ENCODE measurements at places on chromosomes 5 and 9. TPM values are rescaled to one million over a fixed set of nuclear protein-coding genes. Genes with fewer than 3 reads are reported as not detected.

- no peak for DNase-seq
Observed at GRCh38 chr9:116000748-116001329, 152.8 kb upstream of the PAPPA start.

DNA sequence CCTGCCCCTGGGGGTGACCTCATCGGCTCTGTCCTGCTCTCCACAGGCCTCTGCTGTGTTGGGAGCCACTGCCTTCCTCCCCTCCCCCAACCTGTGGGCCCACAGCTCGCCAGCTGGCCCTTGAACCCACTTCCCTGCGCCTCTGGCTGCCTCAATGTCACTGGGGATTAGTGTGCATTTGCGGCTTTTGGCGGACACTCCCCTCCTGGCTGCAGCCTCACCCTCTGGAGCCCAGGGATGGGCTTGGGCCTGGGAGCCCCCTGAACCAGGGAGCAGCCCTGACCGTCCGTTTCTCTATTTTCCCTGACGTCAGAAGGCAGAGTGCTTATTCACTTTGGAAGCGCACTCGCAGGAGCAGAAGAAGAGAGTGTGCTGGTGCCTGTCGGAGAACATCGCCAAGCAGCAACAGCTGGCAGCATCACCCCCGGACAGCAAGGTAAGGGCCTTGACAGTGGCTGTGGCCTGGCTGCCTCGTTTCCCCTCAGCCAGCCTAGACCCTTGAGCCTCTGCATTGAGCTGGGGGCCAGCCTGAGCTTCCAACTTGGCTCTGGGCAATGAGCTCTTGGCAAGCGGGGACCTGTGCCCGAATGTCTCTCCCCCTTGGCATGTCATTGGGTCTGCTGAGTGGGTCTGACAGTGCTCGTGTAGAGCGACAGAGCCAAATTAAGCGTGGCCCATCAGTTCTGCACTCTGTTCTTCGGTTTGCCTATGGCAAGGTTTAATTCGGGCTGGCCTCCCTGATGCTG lies 73.1 kb downstream of the RGS3 start:
- DNase-seq = peak; percentile 79

DNA sequence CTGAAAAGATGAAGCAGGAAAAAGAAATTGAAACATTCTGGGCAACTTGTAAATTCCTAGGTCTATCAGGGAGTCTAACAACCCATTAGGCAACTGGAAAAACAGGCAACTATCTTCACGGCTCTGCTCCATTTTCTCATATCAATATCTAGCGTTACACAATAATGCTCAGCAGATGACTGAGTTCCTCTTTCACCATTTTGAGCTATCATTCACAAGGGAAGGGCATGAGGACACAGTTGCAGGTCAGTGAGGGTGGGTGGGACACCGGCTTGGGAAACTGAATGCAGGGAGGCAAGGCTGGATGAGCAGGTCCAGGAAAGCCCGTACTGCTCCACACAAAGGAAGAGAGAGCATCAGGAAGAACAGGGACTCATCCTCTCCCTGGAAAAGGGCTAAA lies 67.0 kb downstream of the FRMD3 start:
- no peak for DNase-seq

DNA sequence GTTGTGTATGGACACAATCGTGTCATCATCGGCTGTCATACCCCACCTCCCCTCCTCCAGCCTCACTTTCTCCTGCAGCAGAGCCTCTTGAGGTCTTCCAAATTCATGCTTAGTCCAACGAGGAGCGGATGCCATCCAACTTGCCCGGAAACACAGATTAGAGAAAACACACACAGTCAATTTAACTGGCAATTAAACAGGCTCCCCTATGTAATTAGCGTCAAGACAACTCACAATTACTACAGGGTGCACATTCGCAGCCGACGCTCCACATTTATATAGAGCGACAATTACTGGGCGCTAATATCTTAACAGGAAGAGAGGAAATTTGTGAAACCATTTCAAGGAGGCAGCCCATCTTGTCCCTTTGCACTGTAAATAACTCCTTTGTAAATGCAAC lies 86.0 kb upstream of the ZNF618 start:
- no peak for DNase-seq

DNA sequence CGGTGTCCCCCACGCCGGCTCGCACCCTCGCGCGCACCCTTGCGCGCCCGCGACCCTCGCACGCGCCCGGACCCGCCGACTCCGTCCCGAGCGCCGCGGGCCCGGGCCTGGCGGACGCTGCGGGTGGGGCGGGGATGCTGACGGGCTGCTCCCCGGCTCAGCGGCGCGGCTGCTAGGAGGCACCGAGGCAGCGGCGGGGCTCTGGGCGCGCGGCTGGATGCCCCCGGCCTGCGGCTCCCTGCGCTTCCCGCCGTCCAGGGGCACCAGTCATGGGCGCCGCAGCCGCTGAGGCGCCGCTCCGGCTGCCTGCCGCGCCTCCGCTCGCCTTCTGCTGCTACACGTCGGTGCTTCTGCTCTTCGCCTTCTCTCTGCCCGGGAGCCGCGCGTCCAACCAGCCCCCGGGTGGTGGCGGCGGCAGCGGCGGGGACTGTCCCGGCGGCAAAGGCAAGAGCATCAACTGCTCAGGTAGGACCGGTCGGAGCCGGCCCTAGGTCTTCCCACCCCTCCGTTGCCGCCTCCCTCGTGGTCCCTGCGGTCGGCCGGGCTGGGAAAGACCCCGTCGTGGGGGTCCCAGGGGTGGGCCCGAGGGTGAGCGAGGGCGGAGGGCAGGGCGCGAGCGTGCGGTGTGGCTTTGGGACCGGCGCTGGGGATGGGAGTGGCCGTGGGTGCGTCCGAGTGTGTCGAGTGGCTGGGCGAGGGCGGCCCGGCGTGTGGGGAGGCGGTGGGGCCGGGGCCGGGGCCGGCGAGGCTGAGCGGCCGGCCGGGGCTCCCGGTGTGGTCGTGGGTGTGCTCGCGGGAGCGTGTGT lies 530 bp downstream of the TMEFF1 start:
- DNase-seq = no peak

- DNase-seq = peak; percentile 81
Observed at GRCh38 chr9:121765021-121765950, 113.9 kb downstream of the DAB2IP start.

DNA sequence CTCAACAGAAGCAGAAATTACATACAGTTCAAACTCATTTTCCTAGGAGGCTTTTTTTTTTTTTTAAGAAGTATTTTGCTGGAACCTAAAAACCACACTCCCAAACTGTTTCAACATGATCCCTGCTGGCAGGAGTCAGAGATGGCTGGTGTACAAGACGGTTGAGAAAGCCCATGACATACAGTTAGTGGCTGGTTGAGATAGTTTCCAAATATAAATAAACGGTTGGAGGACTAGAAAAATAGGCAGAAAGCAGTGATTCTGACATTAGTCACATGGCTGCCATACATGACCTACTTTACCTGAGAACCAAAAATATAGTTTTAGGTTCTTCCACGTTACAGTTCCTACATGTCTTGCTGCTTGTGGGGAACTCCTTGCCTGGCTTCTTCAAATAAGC lies 31.7 kb upstream of the BASP1 start:
- DNase-seq = peak; percentile 74

- DNase-seq = no peak
Observed at GRCh38 chr9:78671785-78672184, 374.9 kb downstream of the PSAT1 start.

FAM169A gene
- total RNA-seq = 5.0 TPM

GEMIN5 gene
- 11.5 TPM for total RNA-seq

GFPT2 gene
- 25.4 TPM for total RNA-seq

ATP10B gene
- total RNA-seq = not detected

HK3 gene
- total RNA-seq = 4.4 TPM
